ENCODE measurements at places on chromosomes 7 and 10.

GRCh38 chr10:29343607-29344038, 54.8 kb downstream of the LYZL1 start:
- DNase-seq, result no peak

- no peak for DNase-seq
Measured at GRCh38 chr10:113011592-113012374, 61.7 kb downstream of the TCF7L2 start.

- no peak for DNase-seq
Measured at GRCh38 chr7:2488272-2488645, 12.1 kb upstream of the GRIFIN start.

GRCh38 chr7:87231711-87232110, 12.2 kb upstream of the TMEM243 start:
- DNase-seq, result no peak

DNA sequence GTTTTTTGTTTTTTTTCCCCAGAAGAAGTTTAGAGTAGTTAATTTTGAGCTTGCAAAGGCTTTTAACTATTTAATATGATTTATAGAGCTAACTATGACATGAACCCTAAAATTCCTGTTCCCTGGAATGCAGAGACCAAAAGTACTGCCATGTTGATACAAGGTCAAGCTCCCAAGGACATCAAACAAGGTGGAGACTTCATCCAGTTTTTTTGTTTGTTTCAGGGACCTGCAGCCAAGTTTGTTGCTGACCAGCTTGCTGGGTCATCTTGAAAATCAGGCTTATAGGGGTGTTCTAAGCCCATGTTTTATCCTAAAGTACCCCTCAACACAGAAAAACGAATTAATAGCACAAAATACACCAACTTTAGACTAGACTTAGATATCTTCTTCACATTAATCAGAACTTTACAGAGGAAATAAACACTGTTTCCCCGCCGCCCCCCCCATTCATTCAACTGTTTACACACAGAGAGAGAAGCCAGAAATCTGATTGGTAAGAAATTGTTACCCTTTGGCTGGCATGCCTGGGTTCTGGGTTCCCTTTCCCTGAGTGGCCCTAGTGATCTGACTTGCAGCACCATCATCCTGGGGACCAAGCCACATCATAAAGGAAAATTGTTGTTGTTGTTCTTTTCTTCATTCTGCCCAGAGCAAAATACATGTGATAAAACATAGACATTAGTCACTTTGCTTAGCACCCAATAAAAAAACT, 860.5 kb downstream of the CCSER2 start:
- DNase-seq, result no peak

DNA sequence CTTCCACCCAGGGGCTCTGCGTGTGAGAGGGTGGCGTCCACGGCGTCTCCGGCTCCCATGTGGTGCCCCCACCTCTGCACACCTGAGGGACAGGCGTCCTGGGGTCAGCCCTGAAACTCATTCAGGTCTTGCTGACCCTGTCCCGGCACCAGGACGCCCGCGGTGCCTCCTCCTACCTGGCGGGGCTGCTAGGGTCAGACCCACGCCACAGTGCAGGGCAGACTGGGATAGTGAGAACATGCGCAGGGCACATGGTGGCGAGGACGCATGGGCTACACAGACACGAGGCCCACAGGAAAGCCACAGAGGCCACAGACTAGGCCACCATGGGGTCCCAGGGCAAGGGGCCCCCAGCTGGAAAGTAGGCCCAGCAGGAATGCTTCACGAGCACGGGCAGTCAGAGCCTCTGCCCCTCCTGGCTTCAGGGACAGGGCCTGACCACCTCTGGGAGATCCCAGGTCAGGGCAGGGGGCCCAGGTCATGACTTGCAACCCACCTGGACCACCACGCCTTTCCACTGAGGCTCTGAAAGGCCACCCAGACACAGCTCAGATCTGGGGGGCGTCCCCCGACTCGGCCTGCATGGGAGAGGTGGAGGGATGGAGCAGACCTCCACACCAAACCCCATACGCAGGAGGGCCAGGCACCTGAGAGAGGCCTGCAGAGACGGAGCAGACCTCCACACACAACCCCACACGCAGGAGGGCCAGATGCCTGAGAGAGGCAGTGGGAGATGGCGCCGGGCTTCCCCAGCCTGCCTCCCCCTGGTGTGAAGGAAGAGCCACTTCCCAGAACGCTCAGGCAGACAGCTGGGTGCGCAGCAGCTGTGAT, 188.6 kb downstream of the ELFN1 start:
- peak; percentile 30 for DNase-seq
